ENCODE measurements at places on chromosomes 16 and 17.

DNA sequence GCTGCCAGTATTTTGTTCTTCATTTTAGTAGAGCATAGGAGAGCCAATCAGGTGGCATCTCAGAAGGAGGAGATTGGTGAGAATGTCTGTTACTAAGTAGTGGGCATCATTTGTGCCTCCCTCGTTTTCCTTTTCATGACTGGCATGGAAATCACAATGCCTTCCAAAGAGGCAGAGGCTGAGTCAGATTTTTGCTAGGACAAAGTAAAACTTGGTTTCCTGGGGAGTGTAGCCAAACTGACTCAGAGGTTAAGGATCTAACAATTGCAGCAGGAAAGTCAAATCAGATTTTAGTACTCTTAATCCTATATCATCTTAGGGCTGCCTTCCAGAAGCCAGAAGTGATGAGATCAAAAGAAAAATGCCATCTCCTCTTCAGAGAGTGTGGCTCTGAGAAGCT lies 138.7 kb downstream of the ANKFN1 start:
- H3K4me3 ChIP-seq = no peak overlapping the region
- H3K4me1 ChIP-seq = peaks cover 44% of the 10 kb centered on the region
- H3K36me3 ChIP-seq = no peaks in the 10 kb centered on the region
- DNase-seq = peak; percentile 83
- H3K27me3 ChIP-seq = no peaks in the 10 kb centered on the region
- peak overlapping the region; percentile 48 for H3K27ac ChIP-seq

DNA sequence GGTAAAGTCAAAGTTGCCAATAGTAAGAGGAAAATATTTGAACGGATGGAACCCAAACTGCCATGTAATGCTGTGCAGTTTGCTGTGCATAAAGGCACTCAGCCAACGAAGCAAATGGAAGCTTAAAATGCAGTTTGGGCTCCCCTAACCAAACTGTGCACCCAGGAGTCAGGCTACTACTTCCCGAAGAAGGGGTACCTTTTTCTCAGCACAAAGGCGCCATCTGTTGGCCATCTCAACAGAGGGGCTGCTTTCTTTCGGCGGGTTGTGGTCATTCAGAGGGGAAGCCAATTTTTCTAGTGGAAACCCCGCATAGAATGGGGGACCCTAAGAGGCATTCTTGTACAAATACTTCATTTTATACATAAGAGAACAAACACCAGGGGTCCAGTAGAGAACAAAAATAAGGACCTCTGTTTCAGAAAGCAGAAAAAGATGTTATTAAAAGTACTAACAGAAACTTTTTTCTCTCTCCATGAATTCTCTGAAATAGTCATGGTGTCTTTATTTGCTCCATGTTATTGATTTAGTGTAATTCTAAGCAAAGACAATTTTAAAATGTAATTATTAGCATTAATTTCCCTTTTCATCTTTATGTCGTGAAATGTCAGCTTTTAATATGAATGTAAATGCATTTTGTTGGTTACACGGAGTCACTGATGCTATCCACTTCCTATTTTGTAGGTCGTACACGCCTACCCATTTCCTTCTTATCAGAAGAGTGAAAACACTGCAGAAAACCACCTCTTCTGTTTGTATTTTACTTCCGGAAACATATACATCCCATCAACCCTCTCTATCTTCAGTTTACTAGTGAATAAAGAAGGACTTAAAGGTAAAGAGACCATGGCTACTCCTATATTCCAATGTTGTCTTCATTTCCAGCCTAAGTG lies 453.3 kb downstream of the KCNJ2 start:
- H3K36me3 ChIP-seq = no peaks in the 10 kb centered on the region
- no peaks in the 10 kb centered on the region for H3K27me3 ChIP-seq
- peak; percentile 17 for DNase-seq
- H3K4me3 ChIP-seq = no peak overlapping the region
- peaks cover 5% of the 10 kb centered on the region for H3K4me1 ChIP-seq

GRCh38 chr17:4004517-4005295 lies 40.5 kb upstream of the ATP2A3 start:
- peak; percentile 93 for DNase-seq
- peaks cover 12% of the 10 kb centered on the region for H3K4me1 ChIP-seq
- H3K4me3 ChIP-seq = no peak overlapping the region
- peaks cover 31% of the 10 kb centered on the region for H3K36me3 ChIP-seq
- H3K27me3 ChIP-seq = no peaks in the 10 kb centered on the region

- DNase-seq = no peak
- no peaks in the 10 kb centered on the region for H3K27me3 ChIP-seq
- no peak overlapping the region for H3K4me3 ChIP-seq
- no peaks in the 10 kb centered on the region for H3K4me1 ChIP-seq
- no peaks in the 10 kb centered on the region for H3K36me3 ChIP-seq
- no peak overlapping the region for H3K27ac ChIP-seq
Measured at GRCh38 chr16:17098685-17099084, 372.1 kb downstream of the XYLT1 start.

- peak; percentile 90 for DNase-seq
- peaks cover 17% of the 10 kb centered on the region for H3K4me1 ChIP-seq
- peak overlapping the region; percentile 72 for H3K4me3 ChIP-seq
- H3K36me3 ChIP-seq = peaks cover 7% of the 10 kb centered on the region
- peak overlapping the region; percentile 23 for H3K27ac ChIP-seq
Measured at GRCh38 chr17:4901648-4902344, 1.1 kb downstream of the CHRNE start.

DNA sequence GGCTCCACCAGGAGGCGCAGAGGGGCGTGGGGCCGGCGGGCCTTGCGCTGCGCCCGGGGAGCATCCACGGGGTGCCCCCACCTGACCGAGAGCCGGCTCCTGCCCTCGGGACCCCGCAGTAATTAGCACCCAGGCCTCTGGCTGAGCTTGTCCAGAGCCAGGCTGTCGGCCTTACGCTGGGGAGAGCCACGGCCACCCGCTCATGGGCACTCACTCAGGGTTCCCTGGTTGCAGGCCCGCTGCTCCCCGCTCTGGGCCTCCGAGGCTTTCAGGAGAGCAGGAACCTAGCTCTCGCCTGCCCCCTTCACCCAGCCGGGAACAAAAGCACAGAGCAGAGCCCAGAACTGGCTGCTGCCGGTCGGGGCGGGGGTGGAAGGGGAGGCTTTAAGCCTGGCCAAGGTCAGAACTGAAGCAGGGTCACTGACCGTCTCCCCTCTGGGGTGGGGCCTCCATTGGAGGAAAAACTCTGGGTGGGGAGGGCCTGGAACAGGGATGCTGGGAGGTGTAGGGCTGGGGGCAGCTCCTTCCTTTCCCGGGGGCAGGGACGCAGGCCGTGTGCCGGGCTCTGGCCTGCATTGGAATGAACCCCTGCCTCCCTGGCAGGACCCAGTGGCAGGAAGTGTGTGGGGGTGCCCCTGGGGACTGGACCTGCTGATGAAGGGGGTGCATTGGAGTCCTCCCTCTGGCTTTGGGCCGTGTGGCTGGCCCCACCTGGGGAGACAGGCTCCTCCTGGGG lies 12.3 kb downstream of the GLIS2 start:
- peak overlapping the region; percentile 70 for H3K4me3 ChIP-seq
- no peaks in the 10 kb centered on the region for H3K27me3 ChIP-seq

DNA sequence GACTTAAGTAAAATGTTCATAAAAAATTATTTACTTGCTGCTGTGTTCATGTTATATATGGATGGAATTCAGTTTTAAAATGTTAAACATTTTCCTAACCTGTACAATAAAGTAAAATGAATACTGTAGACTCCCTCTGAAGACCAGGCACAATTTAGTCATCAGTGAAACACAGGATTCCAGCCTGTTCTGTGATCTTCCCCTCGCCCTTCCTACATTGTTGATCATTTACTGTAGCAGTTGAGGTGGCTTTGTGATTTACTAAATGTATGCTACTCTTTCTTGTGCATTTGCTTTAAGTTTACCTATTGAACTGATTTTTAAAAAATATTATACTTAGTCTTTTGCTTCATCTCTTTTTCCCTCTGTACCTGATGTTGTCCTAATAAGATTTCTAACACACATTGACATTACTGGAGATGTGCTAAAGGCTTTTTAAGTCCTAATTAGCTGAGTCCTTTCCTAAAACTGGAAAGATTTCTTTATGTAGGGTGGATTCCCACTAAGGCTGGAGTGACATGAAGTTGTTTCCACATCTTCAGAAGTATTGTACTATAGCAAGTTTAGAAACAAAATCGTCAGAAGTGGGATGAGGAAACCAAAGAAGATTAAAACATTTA lies 38.1 kb downstream of the PHKB start:
- peaks cover 12% of the 10 kb centered on the region for H3K36me3 ChIP-seq
- H3K4me1 ChIP-seq = no peaks in the 10 kb centered on the region
- no peaks in the 10 kb centered on the region for H3K27me3 ChIP-seq
- H3K27ac ChIP-seq = no peak overlapping the region
- no peak for DNase-seq
- H3K4me3 ChIP-seq = no peak overlapping the region

- H3K36me3 ChIP-seq = no peaks in the 10 kb centered on the region
- H3K27me3 ChIP-seq = no peaks in the 10 kb centered on the region
- H3K4me1 ChIP-seq = no peaks in the 10 kb centered on the region
- no peak overlapping the region for H3K4me3 ChIP-seq
- no peak overlapping the region for H3K27ac ChIP-seq
Measured at GRCh38 chr16:23784811-23785447, 30.1 kb downstream of the CHP2 start.

DNA sequence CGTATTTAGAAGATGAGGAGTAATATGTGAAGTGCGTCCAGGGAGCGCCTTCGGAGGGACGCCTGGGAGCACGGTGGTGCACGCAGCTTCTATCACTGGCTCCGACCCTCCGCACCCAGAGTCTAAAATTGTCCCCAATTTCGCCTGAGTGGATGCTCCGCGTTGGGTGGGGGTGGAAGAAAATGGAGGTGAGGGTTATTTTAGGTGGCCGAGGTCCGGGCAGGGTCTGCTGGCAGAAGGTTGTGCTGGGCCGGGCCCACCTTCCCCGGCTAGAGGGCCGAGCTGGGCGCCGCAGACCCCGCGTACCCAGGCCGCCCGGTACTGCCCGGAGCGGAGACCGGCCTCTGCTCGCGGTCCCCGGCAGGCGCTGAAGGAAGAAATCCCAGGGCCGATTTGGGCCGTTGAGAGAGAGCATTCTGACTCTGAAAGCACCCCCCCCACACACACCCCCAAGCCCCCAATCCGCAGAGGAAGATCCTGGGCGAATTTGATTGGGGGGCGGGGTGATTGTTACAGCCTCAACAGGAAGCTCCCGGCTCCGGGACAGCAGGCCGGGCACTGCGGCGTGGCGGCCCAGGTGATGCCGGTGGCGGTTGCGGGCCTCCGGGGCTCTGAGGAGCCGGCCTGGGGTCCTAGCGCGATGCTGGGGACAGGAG lies 3.0 kb downstream of the BAHCC1 start:
- H3K4me1 ChIP-seq = peaks cover 44% of the 10 kb centered on the region
- peak; percentile 91 for DNase-seq
- no peaks in the 10 kb centered on the region for H3K36me3 ChIP-seq
- H3K4me3 ChIP-seq = peak overlapping the region; percentile 84
- no peaks in the 10 kb centered on the region for H3K27me3 ChIP-seq

DNA sequence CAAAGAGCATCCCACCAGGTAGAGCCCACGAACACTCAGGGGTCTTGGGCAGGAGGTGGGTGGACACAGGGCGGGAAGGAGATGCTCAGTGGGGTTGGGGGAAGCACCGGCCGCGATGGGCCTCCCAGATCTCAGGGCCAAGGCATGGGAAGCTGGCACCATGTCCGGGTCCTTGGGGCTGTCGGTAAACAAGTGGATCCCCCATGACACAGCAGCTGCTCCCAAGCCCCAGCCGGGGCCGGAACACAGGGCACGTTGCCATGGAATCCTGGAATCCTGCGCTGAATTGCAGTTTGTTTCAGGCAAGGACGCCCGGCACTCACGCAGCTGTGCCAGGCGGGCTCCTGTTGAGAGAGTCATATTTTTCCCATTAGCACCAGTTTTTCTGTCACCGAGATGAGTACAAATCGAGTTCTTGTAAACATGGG lies 23.0 kb upstream of the CHMP6 start:
- peaks cover 31% of the 10 kb centered on the region for H3K27me3 ChIP-seq
- peak; percentile 98 for DNase-seq
- no peak overlapping the region for H3K27ac ChIP-seq

- H3K36me3 ChIP-seq = no peaks in the 10 kb centered on the region
- H3K27me3 ChIP-seq = peaks cover 3% of the 10 kb centered on the region
- DNase-seq = no peak
- H3K4me1 ChIP-seq = no peaks in the 10 kb centered on the region
Measured at GRCh38 chr16:84323606-84324005, 28.9 kb downstream of the WFDC1 start.

- H3K27me3 ChIP-seq = no peaks in the 10 kb centered on the region
- H3K4me3 ChIP-seq = no peak overlapping the region
- H3K27ac ChIP-seq = no peak overlapping the region
- no peak for DNase-seq
Measured at GRCh38 chr16:81524382-81524781, 79.8 kb downstream of the CMIP start.

DNA sequence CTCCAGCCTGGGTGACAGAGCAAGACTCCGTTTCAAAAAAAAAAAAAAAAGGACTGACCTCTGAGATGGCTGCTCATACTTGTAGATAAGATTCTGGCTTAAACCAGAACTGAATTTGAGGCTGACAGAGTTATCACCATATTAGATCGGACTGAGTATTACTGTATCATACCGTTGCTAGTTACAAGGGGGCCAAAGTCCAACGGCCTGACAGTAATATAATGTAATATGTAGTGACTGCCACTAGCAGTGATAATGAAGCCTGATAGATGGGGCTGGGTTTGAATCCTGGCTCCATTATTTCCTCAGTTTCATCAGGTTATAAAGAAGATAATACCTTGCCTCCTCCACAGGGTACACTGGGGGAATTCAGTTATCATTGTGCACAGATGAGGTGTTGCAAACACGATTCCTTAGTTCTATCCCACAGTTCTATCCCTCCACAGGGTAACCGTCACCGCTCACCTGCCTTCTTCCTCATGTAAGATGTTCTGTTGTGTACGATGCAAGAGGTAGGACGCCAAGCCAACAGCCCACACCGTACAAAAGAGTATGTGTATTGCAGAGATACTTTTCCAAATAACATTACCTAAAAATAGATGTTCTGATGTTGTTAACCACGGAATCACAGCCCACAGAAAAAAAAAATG lies 5.2 kb downstream of the TMEM220 start:
- no peaks in the 10 kb centered on the region for H3K4me1 ChIP-seq
- H3K4me3 ChIP-seq = no peak overlapping the region
- no peak overlapping the region for H3K27ac ChIP-seq
- H3K27me3 ChIP-seq = no peaks in the 10 kb centered on the region
- H3K36me3 ChIP-seq = peaks cover 5% of the 10 kb centered on the region

- H3K4me1 ChIP-seq = no peaks in the 10 kb centered on the region
- DNase-seq = no peak
- no peak overlapping the region for H3K27ac ChIP-seq
- no peak overlapping the region for H3K4me3 ChIP-seq
- no peaks in the 10 kb centered on the region for H3K36me3 ChIP-seq
- no peaks in the 10 kb centered on the region for H3K27me3 ChIP-seq
Measured at GRCh38 chr16:87308826-87309225, 8.4 kb downstream of the C16orf95 start.

DNA sequence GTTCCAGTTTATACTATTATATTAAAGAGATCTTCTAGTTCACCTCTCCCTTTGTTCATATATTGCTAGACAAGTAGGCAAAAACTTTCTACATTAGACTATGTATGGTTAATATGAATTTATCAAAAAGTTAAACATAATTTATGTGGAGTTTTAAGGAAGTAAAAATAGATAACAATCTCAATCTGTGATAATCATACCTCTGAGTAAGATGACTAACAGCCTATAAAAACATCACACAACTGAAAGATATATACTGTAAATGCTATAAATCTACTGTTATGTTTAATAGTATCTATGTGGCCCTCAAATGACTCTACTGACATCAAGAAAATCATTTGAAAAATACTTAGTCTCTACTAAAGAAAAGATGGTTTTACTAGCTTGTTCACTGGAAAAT lies 37.1 kb downstream of the AP1G1 start:
- no peaks in the 10 kb centered on the region for H3K27me3 ChIP-seq
- H3K4me1 ChIP-seq = peaks cover 14% of the 10 kb centered on the region
- peaks cover 35% of the 10 kb centered on the region for H3K36me3 ChIP-seq
- peak; percentile 35 for DNase-seq
- H3K27ac ChIP-seq = no peak overlapping the region

- no peaks in the 10 kb centered on the region for H3K27me3 ChIP-seq
- peaks cover 14% of the 10 kb centered on the region for H3K36me3 ChIP-seq
- peak overlapping the region; percentile 80 for H3K4me3 ChIP-seq
Measured at GRCh38 chr17:50866950-50867362, 802 bp upstream of the TOB1 start.

Measured in osteoblast (primary cell).